ENCODE measurements at places on chromosomes 16 and 17.

DNA sequence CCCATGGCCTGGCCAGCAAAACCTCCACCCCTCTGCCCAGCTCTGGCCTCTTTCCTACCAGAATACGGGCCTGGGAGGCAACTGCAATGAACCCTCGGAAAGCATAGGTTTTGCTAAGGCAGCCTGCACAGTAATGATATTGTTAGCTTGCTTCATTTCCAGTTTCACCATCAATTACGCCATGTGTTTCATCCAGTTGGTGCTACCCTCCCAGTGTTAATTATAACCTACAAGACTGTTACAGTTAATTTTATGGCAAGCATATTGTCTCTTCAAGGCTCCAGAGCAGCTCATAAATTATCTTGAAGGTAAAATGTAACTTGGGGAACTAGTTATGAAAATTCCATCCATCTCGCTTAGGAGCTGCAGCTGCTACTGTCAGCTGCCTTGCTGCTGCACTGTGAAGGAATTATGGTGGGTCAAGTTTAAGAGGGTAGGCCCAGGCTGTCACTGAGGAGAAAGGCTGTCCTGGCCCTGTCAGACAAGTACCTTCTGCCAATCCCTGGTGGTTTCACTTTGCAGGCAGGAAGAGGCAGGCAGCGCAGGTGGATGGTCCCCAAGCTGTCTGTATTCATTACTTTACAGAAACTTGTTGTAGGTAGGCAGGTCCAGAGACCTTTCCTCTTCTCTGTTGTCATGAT, 242.9 kb downstream of the FTO start:
- DNase-seq = no peak

DNA sequence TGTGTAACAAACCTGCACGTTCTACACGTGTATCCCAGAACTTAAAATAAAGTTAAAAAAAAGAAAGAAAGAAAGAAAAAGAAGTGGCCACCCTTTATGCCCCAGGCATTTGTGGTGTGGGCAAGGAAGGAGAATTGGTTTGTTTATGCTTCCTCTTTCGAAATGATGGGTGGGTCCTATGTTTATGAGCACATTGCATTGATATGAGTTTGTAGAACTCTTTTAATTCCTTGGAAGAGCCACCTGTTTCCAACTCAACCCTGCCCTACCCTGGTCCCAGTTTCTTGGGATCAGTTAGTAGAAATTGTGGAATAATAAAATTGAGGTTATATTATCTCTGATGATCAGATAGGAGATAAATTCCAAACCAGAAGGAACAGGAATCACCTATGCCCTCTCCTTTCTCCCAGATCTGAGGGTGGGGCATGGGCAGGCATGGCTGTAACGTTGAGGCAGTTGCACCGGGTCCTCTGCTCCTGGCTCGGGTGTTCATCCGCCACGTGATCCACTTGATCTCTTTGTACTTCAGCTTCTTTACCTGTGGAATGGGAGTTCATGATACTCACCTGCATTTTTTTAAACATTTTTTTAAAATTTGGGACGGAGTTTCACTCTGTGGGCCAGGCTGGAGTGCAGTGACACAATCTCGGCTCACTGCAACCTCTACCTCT, 15.9 kb downstream of the CHAD start:
- no peak for DNase-seq

DNA sequence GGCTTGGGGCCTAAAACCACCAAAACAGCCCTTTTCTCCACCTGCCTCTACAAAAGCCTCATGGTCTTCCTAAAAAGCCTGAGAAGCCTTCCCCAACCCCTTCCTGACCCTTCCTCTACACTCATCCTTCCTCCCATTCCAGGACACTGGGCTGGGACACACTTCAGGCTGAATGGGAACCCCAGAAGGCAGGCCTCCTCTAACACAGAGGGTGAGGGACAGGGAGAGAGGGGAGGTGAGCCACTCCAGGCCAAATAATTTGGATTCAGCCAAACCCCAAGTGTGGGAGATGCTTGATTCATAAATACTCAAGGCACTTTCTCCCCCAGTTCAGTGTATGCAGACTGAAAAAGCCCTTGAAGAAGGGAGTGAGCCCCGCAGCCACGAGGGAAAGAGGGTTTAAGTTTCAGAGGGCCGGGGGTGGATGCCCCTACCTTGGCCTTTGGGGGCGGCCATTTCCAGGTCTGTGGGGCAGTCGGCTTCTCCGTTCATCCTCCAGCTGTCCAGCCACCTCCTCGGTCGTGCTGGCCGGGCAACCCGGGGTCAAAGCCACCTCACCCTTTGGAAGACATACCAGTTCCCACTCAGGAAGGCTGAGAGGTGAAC, 1.6 kb downstream of the UBTF start:
- no peak for DNase-seq

- DNase-seq = peak; percentile 42
Measured at GRCh38 chr17:81412490-81413093, 17.3 kb downstream of the BAHCC1 start.

DNA sequence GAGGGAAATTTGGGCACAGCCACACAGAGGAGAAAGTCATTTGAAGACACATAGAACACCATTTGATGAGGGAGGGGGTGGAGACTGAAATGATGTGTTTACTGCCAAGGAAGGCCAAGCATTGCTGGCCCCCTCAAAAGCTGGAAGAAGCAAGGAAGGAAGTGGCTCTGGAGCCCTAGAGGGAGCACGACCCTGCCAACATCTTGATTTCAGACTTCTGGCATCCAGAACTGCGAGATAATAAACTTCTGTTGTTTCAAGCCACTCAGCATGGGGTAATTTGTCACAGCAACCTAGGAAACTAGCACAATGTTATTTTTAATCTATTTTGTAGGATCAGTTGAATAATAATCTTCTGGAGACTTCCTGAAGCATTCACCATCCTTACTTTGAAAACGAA, 314.8 kb upstream of the GOT2 start:
- DNase-seq = no peak

- DNase-seq = no peak
Measured at GRCh38 chr17:50337956-50338355, 8.0 kb upstream of the XYLT2 start.

- DNase-seq = no peak
Measured at GRCh38 chr17:3503285-3503684, 27.5 kb downstream of the ASPA start.

DNA sequence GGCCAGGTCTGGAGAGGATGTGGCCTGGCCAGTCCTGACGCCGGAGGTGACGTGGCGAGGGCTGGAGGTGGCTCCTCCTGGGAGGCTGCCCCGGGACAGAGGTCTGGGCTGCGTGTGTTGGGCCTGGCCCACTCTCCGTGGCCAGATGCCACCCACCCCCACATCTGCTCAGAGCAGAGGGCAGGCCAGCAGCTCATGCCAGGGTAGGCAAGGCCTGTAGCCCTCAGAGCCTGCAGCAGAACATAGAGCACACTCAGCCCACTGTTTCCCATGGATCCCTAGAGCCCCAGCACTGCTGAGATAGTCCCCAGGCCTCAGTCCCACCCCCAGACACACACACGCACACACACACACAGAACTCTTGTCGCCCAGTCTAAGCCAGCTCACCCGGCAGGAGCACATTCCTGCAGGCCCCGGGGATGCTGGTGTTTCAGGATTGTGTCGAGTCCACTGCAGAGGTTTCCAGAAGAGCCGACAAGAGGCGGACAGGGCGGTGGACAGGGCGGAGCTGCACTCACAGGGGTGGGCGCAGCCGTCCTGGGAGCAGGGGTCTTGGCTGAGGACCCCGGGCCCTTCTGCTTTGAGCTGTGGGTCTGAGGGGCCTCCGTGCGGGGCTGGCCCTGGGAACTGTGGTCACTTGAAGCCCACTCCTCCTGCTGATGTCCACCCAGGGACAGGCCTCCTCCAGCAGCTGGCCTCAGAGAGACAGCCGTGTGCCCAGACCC, 33.4 kb downstream of the SOX8 start:
- no peak for DNase-seq

DNA sequence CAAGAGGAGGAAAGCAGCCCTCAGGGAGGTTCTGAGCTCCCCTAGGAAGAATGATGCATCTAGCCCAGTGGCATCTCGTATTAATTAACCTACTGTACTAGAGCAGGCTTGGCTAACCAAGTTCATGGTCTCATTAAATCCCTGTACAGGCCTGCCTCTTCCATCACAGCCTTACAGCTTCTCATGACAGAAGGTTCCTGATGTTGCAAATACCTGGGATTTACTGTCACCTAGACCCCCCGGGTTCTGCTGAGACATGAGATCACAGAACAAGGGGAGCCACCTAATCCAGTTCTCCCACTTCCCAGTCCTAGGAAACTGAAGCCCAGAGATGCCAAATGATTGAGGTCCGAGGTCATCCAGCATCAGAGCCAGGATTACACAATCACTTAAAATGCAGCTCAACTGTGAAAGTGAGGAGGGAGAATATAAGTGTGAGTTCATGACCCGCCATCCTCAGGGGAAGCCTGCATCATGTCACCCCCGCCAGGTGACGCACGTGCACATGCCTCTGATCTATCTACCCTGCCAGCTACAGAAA, 23.9 kb downstream of the ACLY start:
- no peak for DNase-seq

DNA sequence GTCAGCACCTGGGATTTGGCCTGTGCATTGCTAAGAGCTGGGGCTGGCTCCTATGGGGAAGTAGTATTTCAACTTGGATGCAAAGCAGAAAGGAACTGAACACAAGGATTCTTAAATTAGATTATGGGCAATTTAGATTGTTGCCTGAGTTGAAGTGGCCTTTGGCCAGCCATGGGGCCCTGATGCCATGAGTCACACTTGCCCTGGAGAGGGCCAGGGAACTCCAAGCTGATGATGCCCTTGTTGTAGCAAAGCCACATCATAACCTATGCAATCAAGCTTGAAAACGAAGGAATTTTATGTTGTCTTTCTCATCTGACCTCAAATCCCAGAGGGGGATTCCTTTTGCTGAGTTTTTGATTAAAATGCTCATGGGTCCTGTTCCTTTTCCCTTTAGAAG, 3.9 kb upstream of the SPATA32 start:
- no peak for DNase-seq

- DNase-seq = no peak
Measured at GRCh38 chr17:57395721-57396321, 139.5 kb downstream of the MSI2 start.

- DNase-seq = no peak
Measured at GRCh38 chr16:24950275-24950674, 64.9 kb downstream of the ARHGAP17 start.

DNA sequence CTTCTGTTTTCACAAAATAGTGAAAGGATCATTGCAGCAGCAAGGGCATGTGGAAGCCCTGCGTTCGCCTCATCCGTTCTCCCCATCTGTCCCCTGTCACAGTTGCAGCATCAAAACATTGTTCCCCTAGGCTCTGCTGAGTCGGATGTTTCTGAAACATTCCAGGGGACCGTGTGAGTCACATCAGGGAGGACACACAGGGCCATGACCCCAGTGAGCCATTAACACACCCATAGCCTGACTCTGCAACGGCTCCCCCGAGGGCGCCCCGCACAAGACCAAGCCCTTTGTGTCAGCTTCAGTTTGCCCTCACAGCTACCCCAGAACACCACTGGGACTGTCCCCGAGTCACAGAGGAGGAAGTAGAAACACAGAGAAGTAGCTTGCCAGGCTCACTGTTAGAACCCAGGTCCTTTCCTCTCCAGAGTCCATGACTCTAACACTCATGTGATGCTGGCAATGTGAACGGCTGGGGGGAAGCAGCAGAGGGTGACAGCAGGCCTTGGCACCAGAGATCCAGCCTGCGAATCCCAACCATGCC, 63.3 kb upstream of the HSBP1 start:
- DNase-seq = no peak

Measured in activated CD4-positive, alpha-beta T cell treated with anti-CD3 and anti-CD28 coated beads, Interleukin-2, amount 50 U/mL, for 1 hour (primary cell).